ENCODE measurements at places on chromosomes 11 and 22.

DNA sequence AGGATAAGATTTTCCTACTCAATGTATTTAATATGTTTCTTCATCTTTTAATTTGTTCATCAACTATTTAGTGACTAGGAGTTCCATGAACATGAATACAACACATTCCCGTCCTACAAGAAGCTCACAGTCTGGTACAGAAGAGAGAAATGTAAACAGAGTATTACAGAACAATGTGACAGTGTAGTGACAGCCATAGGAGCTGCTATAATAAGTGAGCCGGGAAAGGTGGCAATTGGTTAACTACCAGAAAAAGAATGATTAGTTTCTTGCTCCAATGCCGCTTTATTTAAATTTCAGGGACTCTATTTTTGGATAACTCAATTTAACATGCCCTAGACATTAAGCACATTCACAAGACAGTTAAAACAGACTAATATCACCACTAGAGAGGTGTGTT is 192.3 kb downstream of the CADM1 start:
- DNase-seq, result no peak

DNA sequence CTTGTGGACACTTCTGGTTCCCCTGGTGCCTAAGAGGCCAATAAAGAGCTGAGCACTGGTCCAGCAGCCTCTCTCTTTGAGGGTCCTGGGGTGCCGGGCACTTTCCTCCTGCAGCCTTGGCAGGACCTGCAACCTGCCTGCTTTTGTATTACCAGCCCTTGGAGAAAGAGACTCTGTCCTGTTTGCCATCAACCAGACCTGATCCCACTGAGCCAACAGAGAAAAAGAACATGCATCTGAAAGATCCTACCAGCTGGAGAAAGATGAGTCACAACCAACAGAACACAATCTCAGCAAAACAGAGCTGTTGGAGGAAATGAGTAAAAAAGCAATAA is 321.0 kb downstream of the DDX10 start:
- no peak for DNase-seq

GRCh38 chr11:45834298-45834756 is 12.9 kb upstream of the CRY2 start:
- DNase-seq, result no peak

DNA sequence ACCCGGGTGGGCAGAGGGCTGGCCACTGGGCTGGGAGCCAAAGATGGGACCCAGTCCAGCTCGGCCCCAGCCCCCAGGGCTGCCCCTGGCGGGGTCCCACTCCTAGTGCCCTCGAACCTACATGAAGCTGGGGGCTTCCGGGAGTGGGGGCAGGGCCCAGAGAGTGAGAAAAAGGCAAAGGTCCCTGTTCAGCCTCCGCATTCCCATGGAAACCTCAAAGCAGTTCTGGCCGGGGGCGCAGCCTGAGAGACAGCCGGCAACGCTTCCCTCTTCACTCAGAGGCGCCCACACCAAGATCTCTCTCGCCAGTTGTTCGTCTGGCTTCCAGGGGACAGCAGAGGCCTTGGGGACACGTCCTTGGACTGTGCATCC is 22.4 kb upstream of the ARHGAP8 start:
- no peak for DNase-seq

GRCh38 chr11:104799251-104799650 is 99.0 kb downstream of the CASP12 start:
- no peak for DNase-seq

- no peak for DNase-seq
These were observed 13.4 kb downstream of the FRMD8 start for GRCh38 chr11:65399845-65400244.

- no peak for DNase-seq
These were observed 11.8 kb upstream of the AKIP1 start for GRCh38 chr11:8899119-8899753.

GRCh38 chr11:2267306-2267850 is 3.0 kb downstream of the ASCL2 start:
- DNase-seq, result no peak

DNA sequence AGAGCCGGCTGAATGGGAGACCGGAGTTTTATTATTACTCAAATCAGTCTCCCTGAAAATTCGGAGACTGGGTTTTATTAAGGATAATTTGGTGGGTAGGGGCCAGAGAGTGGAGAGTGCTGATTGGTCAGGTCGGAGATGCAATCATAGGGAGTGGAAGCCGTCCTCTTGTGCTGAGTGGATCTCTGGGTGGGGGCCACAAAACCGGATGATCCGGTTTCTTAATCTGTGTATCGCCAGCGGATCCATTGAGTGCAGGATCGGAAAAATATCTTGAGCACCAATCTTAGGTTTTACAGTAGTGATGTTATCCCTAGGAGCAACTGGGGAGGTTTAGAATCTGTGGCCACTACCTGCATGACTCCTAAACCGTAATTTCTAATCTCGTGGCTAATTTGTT is 886 bp upstream of the NIPSNAP1 start:
- DNase-seq, result no peak

- no peak for DNase-seq
These were observed 10.0 kb downstream of the IL18BP start for GRCh38 chr11:72008728-72009127.

DNA sequence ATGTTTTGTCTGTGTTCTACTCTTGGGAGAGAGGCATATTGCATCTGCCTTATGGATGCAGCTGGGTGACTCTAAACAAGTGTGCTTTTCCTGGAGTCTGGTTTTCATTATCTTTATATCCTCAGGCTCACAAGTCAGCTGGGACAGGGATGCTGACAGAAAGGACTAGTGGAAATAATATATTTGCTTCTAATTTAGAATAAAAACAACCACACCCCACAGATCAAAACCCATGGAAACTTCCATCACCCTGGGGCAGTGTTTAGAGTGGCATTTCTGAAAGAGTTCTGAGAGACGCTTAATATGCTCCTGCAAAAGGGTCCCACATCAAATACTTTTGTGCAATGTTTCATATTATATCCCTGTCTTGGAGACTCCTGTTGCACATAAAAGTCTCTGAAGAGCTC is 20.8 kb downstream of the KCNE3 start:
- no peak for DNase-seq

DNA sequence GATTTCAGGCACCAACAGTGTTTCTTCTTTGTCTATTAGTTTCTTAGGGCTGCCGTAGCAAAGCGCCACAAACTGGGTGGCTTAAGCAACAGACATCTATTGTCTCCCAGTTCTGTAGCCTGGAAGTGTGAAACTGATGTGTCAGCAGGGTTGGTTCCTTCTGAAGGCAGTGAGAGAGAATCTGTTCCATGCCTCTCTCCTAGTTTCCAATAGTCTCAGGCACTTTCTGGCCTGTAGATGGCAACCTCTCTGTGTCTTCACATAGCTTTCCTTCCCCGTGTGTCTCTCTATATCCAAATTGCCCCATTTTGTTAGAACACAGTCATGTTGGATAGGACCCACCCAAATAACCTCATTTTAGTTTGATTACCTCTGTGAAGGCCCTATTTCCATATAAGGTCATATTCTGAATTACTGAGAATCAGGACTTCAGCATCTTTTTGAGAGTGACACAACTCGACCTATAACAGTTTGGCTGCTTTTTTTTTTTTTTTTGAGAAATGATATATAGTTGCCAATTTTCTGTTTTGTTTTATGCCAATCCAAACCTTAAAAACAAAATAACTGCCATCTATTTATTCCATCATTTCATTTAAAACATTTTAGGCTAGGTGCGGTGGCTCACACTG is 108.2 kb downstream of the SLC36A4 start:
- DNase-seq, result no peak

DNA sequence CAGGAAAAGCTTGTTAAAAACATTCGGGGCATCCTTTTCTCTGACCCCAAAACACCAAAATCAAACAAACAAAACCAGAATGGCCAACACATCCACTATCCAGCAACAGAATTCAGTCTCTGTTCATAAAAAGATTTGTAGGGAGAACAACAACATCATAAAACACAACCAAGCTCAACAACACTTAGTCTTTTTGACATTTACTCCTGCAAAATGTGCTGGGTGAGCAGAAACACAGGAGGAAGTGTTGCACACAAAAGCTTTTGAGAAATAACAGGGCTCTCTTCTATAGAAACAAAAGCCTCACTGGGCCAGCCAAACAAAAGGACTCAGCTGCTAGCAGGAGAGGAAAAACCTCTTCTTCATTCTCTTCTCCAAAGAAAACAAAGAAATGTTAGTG is 736.0 kb upstream of the CCDC90B start:
- no peak for DNase-seq

GRCh38 chr11:121459413-121460017 is 6.7 kb upstream of the SORL1-AS1 start:
- no peak for DNase-seq

- no peak for DNase-seq
These were observed 3.1 kb upstream of the PGGHG start for GRCh38 chr11:285894-286220.
